ENCODE measurements at places on chromosomes 16 and 17.
A peak's percentile ranks its signal among the peaks of the same experiment; 100 is the strongest.

- peak; percentile 81 for DNase-seq
Measured at GRCh38 chr16:11683145-11683544, 14.9 kb downstream of the SNN start.

GRCh38 chr16:31502981-31503380 is 5.2 kb downstream of the RUSF1 start:
- DNase-seq = no peak

DNA sequence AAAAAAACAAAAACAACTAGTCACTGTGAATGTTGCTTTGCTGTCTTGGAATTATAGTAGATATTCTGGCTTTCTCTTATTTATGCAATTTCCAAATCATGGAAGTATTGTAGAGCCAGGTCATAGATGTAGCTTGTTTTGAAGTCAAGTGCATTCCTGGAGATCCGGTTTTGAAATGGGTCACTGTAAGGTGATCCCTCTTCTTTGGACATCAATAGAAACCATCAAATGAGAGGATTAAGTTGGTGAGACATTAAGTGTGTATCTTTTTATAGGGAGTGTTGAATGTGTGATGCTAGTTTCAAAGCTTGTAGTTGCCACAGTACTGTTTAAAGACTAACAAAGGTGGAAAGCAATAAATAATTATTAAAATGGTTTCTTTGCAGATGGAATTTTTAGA is 4.5 kb downstream of the PRKAR1A start:
- no peak for DNase-seq

- no peak for DNase-seq
Measured at GRCh38 chr17:81821603-81822311, 11.3 kb downstream of the MCRIP1 start.

GRCh38 chr16:26454102-26454501 is 612.6 kb upstream of the C16orf82 start:
- DNase-seq = no peak

DNA sequence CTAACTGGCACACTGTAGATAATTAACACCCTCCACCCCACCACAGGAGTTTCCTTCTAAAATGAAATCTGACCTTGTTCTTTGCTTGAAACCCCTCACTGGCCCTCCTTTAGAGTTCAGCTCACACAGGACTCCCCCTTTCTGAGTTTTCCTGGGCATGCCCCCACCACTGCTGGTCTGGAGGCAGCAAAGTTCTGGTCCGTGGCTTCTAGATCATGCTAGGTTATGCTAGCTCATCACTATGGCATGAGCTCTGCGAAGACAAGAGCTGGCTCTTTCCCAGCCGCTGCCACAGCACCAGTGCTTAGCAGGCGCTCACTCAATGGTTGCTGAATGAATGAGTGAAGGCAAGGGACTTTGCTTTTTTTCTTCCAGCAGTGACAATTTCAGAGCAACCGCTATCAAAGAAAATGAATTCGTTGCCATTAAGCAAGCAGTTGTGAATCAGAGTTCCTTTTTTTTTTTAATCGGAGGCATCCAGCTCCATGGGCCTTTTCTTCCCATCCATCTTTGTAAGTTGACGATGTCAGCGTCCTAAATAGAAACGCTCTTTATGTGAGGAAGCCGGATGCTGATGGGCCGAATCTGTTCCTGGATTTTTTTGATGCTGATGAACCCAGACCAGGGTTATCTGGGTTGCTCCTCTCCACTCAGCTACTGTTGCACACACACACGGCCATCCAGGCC is 80.8 kb upstream of the NOL11 start:
- DNase-seq = peak; percentile 55

DNA sequence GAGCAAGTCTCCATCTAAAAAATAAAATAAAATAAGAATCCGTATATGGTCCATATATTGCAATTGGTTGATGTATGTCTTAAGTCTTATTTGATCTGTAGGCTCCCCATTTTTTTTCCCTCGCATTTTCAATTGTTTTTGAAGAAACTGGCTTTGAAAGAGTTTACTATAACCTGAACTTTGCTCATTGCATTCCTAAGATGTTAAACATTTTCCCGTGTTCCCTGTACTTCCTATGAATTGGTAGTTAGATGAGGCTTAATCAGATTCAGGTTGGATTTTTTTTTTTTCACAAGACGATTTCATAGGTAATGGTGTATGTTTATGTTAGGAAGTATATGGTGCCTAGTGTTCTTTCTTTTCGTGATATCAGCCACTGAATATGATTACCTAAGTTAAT is 3.3 kb downstream of the LRRC36 start:
- no peak for DNase-seq

DNA sequence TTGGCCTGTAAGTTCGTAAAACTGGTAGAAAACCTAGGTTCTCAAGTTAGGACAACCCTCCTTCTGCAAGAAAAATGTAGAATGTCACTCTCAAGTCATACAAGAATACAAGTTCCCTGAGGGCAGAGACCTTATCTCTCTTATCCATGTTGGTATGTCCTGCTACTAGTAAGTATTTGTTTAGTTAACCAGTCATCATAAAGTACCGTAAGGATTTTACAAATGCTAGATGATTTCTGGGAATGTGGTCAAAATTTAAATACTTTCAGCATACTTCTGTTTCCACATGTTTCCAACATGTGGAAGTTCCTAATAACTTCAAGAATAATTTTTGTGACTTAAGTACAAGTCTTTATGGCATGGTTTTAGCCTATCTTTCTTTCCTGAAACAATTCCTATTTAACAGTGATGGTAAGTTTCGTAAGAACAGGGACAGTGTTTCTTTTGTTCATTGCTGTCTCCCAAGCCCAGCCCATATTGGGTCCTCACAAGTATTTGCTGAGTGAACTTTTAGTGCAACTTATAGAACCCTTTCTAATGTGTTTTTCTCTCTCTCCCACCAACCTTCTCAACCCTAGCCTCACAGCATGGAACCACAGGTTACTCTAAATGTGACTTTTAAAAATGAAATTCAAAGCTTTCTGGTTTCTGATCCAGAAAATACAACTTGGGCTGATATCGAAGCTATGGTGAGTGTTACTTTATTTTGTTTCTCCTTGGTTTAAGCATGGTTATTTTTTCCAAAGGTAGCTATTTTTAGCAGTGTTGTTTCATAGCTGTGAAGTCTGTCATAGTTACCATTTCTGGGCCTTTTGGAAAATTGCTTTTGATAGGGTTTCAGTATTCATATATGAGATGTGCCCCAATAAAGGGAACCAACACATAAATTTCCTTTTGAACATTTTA is 4.5 kb downstream of the NBR1 start:
- no peak for DNase-seq

GRCh38 chr17:65072660-65073071 is 16.1 kb upstream of the GNA13 start:
- no peak for DNase-seq

DNA sequence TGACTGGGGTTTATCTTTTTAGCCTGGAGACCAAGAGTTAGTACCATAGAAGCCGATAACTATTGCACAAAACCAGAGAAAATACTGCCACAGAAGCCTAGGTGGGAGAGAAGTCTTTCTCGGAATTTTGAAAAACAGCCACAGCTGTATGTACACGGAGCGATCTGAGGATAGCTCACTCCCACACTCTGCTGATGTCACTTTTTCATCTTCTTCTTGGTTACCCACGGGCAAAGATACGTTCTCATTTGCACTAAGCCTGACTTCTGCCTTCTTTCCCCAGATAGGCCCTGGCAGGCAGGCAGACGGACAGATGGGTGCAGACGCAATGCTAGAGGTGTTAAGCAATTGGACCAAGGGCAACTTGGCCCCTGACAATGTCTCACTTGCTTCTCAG is 9.1 kb upstream of the CBX4 start:
- DNase-seq = no peak

DNA sequence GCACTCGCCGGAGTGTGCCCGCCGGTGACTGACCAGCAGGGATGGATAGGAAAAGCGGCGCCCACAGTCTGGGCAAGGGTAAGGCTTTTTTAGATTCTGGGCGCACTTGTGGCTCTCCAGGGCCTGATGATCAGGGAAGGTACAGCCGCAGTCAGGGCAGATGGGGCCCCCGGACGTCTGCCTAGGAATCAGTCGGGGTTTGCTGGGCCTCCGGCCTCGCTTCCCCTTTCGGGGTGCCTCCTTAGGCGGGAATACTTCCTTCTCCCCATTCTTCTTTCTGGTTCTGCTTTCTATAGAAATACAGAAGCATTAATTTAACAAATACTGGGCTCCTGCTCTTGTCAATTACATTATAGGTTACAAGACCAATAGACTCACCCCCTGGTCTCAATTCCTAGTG is 5.0 kb downstream of the ZNF689 start:
- DNase-seq = no peak

GRCh38 chr17:57135789-57136291 is 50.8 kb downstream of the AKAP1 start:
- peak; percentile 83 for DNase-seq

DNA sequence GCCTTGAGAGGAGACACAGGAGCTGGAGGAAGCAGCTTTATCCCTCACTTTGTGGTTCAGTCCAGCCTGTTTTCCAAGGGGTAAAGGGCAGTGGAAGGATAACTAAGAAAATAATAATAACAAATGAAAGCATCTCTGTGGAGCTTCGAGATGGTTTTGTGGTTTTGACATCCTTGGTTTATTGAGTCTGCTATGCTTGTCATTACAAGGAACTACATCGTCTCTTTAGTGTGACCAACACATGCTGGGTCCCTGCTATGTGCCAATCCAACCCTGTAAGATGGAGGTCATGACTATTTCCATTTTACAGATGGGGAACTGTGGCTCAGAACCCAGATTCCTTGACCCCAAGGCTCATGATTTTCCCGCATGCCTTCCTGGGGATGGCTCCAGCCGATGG is 124.8 kb downstream of the MRM1 start:
- no peak for DNase-seq

DNA sequence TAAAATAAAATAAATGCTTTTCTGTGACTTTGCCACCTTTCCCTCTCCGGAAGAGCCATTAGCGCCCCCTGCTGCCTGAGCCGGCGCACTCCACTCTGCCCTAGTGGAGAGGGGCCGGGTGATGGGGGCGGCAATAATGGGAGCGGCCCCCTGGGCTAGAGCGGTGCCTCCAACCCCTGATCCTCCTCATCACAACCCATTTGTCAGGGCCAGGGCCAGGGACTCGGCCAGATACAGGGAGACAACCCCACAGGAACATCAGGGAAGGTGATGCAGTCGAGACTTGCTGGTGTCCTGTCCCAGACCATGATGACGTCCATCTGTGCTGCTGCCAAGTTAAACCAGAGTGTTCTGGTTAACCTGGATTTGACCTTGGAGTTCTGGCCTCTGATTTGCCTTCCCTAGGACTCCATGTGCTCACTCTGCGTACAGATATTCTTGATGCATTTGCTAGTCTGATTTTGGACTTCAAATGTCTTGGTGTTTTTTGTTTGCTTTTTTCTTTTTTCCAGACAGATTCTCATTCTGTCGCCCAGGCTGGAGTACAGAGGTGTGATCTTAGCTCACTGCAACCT is 46.1 kb upstream of the BPTF start:
- DNase-seq = no peak

GRCh38 chr17:82636626-82637598 is 11.3 kb downstream of the WDR45B start:
- DNase-seq = no peak

DNA sequence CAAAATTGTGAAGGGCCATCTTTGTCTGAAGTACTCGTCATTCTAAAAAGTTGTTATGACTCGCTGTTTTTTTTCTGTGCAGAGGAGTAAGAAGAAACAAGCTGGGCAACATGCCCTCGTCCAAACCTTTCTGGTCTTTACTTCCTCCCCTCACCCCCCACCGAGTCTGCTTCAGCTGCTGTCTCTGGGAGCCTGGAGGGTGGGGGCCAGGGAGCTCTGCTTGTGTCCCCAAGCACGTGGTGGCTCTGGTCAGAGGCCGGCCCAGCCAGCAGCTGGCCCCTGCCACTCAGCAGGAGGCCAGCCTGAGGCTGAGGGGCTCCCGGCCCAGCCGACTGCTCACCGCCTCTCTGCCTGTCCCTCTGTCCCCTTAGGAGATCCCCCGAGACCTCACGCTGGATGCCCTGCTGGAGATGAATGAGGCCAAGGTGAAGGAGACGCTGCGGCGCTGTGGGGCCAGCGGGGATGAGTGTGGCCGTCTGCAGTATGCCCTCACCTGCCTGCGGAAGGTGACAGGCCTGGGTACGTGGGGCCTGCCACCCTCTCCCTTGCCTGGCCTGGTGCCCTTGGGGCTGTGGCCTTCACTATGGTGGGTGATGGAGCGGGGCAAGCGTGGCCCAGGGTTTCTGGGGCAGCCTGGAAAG is 53.7 kb upstream of the LGALS9 start:
- DNase-seq = no peak

DNA sequence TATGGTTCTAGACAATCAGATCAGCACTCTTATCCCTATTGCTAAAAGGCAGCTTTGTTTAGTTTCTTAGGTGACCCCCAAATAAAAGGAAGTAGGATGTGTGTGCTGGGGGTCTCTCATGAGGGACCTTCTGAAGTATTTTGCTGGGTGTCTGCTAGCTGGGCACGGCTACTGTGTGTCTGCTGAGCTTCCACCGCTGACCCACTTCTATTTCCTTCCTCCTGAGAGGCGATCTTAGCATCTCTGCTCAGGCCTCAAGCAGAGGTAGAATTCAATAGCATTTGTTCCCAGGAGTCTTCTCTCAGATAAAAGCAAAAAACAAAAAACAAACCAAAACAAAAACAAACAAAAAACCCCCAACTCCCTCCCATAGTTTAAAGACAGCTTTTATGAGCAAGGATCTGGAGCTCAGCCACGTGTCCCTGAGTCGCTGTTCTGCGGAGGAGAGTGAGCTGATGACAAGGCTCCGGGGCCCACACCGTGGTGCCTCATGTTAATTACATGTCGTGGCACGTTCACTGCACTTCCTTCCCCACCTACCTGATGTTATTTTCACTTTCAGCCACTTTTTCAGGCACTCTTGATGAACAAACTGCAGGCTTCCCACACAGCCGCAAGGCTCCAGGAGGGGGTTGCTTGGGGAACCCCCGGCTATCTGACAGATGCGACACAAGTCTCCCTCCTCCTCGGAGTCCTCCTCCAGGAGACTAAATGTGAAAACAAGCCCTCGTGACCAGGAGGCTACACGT is 83.5 kb downstream of the MARCHF10 start:
- DNase-seq = no peak

DNA sequence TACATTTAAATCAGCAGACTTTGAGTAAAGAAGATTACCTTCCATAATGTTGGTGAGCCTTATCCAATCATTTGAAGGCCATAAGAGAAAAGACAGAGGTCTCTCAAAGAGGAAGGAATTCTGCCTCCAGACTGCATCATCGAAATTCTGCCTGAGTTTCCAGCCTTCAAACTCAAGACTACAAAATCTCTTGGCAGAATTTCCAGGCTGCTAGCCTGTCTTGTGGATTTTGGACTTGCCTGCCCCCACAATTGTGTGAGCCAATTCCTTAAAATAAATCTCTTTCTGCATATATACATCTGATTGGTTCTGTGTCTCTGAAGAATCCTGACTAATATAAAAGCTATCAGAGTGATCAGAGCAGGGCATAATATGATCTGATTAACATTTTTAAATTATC is 216.6 kb upstream of the CPHXL start:
- DNase-seq = no peak

GRCh38 chr16:65773301-65773874 is 593.1 kb upstream of the CDH5 start:
- DNase-seq = no peak

Data from spinal cord (tissue), 10 donors.